Stimulated activated CD4-positive, alpha-beta T cell treated with anti-CD3 and anti-CD28 coated beads, Interleukin-12 subunit alpha, Interleukin-12 subunit beta, amount 100 ng/mL, for 4 hours (primary cell): ENCODE measurements at places on chromosomes 7 and 10.

DNA sequence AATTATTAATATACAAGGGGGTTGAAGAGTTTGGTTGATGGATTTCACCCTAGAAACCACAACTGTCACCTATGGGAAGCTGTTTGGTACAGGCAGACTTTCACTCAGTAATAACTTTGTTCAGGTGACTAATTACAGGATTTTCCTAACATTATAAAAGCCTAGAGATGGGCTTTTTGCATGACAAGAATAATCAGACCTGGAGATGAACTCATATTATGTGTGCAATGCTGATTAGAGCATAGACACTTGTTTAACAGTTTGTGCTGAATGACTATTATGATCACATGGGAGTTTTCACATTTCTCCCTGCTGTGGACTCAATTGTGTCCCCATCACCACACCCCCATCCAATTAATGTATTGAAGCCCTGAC is 90.2 kb upstream of the STEAP4 start:
- no peak for DNase-seq

- DNase-seq = no peak
These were observed 147.3 kb upstream of the CDCA7L start for GRCh38 chr7:22093001-22093400.

DNA sequence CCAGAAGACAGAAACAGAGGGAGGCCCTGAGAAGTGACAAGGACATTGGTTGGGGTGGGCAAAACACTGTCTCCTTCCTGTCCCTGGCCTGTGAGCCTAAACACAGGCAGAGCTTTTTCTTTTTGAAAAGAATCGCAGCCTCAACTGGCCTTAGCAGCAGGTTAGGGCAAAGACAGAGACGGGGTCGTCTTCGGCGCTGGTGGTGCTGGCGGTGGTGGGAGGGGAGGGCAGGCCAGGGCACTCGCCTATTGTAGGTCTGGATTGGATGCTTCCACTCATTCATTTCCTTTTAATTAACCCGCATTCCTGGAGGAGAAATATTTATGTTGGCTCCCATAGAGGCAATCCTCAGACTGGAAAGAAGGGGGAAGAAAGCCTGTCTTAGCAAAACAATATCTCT is 22.6 kb downstream of the WNT8B start:
- DNase-seq = no peak

DNA sequence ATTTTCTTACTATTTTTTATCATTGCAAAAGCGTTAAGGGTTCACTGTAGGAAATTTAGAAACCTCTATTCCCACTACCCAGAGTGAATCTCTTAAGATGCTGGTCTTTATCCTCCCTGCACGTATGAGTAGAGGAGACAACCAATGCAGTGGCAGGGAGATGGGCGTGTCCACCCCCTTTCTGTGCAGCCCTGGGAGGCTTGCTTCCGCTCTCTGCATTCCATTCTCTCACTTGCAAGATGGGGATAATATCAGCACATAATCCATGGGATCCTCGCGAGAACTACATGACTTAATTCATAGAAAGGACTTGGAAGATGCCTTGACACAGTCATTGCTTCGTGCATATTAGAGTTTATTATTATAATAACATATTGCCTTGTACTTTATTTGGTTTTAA is 196.2 kb downstream of the KLF6 start:
- no peak for DNase-seq

DNA sequence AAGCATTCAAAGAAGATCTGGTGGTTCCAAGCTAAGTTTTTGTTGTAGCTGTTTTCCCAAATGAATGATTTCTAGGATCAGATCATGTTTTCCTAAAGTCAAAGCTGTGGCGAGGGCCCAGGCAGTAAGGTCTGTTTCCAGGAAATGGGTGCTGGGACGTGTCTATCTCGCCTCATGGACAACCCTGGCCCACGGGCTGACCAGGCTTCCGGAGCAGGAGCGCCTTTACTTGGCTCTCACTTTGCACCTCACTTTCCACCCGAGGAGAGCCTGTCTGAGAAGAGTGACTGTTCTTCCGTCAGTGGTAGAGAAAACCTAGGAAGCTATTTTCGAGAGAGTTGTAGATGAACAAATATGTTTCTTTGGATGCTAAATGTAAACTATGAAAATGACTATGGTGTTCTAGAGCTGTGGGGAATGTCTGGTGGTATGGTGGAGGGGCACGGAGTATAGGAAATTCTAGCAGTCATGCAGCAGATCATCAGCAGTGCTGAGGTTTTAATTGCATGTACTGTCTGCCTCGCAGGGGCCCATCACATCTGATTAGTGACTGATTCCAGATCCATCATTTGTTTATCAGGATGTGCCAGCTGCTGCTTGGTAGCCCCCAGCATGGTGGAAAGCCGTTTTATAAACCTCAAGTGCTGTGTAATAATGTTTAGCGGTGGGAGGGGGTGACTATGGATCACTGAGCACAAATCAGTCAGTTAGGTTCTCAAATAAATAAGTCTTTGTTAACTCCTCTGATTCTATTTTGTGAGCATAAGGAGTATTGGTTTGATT is 66.6 kb downstream of the VWC2 start:
- no peak for DNase-seq

DNA sequence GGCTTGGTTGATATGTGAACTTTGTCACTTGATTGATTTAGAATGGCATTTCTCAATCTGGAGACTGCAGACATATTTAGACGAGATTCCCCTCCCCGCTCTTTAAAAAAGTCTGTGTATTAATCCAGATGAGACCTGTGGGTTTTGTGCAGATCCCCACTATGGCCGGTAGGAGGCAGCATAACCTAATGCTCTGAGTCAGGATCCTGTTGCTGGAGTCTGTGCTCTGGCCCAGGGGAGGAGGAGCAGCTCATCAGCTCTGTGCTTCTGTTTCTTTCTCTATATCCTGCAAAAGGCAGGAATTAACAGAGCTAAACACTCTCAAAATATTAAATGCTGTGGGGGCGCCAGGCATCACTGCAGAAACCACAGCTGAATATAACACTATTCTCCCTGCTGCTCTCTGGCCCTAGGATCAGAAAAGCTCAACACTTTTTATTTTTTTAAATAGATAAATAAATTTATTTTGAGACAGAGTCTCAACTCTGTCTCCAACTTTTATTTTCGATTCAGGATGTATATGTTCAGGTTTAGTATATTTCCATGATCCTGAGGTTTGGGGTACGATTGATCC is 23.9 kb upstream of the SEPHS1 start:
- peak; percentile 36 for DNase-seq

- peak; percentile 51 for DNase-seq
These were observed 53.5 kb downstream of the AOAH start for GRCh38 chr7:36670585-36671431.

- no peak for DNase-seq
These were observed 57.8 kb downstream of the MICU1 start for GRCh38 chr10:72567889-72568640.

DNA sequence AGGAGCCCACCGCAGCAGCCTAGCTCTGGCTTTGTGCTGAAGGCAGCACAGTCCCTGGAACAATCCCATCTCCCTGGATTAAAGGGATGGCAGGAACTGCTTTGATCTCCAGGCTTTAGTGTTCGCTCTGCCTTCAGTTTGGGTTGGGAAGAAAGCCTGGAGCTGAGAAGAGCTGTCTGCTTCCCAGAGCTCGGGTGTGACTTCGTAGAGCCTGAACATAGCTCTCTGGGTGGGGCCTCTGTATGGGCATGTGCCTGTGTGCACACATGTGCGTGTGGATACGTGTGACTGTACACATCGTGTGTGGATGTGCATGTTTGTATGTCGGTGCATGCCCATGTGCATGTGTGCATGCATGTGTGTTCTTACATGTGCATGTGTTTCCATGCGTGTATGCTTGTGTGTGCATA is 8.7 kb downstream of the ADCY1 start:
- DNase-seq = no peak

- DNase-seq = no peak
These were observed 82.2 kb downstream of the PIK3CG start for GRCh38 chr7:106947244-106947728.

GRCh38 chr7:107021600-107021999 is 22.9 kb upstream of the PRKAR2B start:
- no peak for DNase-seq

DNA sequence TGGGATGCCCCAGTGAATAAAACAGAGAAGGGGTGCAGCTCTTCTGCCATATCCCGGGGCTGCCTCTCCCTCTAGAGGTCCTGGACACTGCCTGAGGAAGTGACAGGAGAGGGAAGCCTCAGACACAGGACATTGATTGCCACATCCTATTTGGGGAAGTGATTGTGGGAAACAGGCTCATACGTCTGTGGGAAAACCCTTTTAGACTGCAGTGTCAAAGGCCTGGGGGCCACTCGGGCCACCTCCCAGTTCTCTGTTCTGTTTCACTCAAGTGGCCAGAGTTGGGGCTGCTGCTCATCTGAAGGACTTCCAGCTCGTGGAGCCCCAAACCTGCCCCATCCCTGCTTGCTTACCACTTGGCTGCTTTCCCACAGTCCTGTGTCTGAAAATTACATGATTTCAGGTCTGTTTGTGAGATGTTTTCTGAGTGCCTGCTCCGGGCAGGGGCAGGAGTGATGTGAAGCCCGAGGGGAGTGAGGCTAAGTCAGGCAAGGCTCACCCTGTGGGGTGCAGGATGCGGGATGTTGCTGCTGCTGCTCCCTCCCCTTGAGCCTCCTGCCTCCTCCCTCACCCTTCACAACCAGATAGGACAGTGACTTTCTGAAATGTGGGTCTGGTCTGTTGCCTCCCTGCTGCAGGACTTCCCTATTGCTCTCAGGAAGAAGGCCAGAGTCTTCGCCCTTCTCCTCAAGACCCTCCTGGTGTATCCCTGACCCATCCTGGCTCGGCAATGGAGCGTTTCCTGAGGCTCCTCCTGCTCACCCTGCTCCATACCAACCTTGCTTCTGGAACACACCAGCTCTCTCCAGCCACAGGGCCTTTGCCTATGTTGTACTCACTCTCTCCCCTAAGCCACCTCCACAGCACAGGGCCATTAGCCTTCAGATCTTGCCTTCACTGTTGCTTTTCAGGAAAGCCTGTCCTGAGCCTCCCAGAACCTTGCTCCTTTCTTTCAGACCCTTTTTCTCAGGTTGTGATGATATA is 58.4 kb downstream of the NEURL1 start:
- DNase-seq = no peak

GRCh38 chr10:58651040-58651439 is 138.4 kb downstream of the BICC1 start:
- DNase-seq = no peak

GRCh38 chr10:126930131-126930882 is 25.1 kb downstream of the DOCK1 start:
- DNase-seq = no peak

DNA sequence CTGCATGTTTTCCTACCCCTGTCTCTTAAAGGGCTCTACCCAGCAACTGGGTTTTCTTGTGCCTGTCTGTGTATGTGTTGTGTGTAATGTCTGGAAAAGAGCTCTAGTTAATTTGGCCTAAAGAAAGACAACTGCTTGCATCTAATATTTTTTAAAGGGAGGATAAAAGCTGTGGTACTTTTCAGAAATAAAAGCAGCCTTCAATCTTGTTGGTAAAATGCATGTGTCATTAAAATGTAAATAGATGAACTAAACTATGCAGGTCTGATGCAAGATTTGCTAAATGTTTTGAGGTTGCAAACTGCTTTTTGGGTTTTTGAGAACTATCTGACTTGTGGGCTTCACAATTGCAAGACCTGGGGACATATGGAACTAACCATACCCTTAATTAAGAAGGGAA is 445.3 kb downstream of the HTR7 start:
- DNase-seq = no peak

- no peak for DNase-seq
These were observed 8.9 kb downstream of the COL17A1 start for GRCh38 chr10:104076743-104077160.

DNA sequence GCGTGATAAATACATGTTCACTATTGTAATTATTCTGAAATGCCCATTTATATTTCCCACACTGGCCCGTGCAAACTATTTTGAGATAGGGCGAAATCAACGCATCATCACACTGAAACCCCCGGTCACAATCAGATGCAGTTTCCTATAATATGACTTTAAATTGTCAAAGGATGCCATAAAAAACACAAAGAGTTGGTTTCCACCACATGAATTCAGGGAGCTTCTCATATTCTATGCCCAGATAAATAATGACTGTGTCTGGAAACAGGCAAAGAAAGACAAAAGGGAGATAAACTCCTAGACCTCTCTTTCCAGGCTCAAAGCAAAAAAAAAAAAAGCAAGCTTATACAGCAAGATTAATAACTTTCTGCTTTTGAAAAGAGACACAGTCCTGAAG is 375.8 kb upstream of the AKR1E2 start:
- no peak for DNase-seq

GRCh38 chr7:105189859-105190492 is 176.0 kb downstream of the KMT2E start:
- no peak for DNase-seq

GRCh38 chr10:69360485-69361302 is 56.0 kb downstream of the TACR2 start:
- DNase-seq = no peak

- no peak for DNase-seq
These were observed 22.7 kb upstream of the WASHC2A start for GRCh38 chr10:50044941-50045664.

GRCh38 chr10:33112831-33113455 is 154.9 kb upstream of the ITGB1 start:
- no peak for DNase-seq

DNA sequence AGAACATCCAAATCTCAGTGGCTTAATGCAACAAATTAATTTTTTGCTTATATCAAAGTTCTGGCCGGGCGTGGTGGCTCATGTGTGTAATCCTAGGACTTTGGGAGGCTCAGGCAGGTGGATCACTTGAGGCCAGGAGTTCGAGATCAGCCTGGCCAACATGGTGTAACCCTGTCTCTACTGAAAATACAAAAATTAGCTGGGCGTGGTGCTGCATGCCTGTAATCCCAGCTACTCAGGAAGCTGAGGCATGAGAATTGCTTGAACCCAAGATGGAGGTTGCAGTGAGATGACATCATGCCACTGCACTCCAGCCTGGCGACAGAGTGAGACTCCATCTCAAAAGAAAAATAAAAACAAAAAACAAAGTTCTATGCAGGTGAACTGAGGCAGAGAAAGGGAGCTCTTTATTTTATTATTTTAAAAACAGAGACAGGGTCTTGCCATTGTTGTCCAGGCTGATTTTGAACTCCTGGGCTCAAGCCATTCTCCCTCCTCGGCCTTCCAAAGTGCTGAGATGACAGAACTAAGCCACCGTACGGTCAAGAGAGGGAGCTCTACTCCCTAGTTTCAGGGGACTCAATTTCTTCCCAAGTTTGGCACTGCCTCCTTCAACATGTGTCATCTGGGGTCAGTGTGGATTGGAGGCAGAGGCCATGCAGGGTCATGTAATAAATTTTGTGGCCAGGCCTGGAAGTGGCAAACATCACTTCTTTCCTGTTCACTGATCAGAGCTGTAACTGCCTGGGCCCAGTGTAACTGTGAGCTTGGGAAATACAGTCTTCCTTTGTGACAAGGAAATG is 2.4 kb downstream of the ADCK2 start:
- no peak for DNase-seq
